Stimulated activated CD4-positive, alpha-beta T cell treated with anti-CD3 and anti-CD28 coated beads, Interleukin-4, amount 100 ng/mL, for 48 hours (primary cell): ENCODE measurements at places on chromosomes 4 and X.

DNA sequence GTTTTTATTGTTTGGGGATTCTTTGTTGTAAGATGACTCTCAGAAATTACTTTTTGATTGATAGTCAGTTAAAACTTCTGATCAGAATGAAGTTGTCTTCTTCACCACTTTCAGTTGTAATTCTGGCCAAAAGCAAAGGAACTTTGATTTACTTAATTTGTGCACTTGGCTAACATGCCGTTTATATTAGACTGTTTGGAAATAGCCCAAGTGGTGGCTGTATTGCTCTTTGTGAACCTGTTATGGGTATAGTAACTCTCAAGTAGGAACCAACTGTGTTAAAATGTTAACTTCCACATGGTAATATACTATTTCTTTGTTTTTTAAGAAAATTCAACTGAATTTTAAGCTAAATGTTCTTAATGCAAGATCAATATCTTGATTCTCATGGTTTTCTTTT is 581.9 kb downstream of the GRID2 start:
- DNase-seq, result no peak

DNA sequence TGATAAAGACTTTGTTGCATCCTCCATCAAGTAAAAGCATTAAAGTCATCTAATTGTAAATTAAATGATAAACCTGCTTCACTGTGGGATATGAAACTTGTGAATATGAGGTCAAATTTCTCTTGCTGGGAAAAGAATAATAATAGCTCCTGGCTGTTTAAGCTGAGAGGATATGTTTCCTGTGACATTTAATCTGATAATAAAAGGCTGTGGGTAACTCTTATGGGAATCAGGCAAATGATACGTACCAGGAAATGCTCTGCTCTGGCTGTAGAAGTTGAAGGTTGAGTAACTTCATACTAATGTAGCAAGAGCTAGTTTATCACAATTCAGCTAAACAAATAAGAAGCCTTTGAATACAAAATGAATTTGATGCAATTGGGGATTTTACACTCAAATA is 574.6 kb downstream of the RAPGEF2 start:
- no peak for DNase-seq

DNA sequence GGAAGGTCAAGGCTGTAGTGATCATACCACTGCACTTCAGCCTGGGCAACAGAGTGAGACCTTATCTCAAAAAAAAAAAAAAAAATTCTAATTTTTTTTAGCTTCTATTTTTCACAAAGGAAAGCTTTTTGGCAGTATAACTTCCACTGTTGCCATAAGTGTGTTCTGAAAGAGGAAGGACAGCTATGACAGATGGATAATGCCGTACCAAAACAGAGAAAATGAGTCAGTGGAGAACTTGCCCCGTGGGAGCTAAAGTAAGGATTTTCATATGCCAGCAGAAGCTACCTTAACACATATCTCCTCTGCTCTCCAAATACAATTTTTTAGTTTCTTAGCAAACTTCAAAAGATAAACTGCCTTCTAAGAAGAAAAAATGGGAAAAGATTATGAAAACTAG is 43.7 kb downstream of the RPS3A start:
- DNase-seq, result no peak

- DNase-seq, result no peak
Measured at GRCh38 chrX:6985537-6985936, 162.0 kb upstream of the STS start.

DNA sequence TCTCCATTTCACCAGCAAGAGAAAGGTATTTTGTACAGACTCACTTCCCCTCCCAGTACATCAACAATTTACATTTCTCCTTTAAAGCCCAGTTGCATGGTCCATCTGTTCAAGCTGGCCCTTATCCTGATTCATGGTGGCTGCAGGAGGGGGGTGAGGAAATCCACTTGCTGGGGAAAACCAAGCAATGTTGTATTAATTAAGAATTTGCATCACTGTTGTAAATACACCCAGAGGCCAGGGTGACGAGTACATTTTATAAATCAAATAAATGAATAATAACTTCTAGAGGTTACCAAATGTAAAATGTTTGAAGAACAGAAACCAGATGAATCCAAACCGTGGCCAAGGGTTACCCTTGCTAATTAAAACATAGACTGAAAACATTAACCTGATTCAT is 395.9 kb upstream of the INTU start:
- no peak for DNase-seq

DNA sequence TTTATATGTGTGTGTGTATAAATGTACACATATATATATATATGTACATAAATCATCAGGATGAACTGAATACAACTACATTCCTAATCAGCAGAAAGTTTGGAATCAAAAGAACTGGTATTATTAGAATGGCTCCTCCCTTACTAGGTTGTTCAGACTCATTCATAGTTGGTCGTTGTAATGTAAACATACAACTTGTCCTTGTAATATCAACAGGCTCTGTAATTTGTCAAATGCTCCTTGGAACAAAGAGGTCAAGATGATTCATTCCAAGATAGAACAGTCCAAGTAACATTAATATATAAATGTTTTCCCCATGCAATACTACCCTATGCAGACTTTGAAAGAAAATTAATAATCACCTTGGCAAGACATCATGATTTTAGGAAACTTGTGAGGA is 351.4 kb upstream of the SMIM31 start:
- no peak for DNase-seq

GRCh38 chrX:40931921-40932320 is 153.3 kb upstream of the USP9X start:
- DNase-seq, result no peak

DNA sequence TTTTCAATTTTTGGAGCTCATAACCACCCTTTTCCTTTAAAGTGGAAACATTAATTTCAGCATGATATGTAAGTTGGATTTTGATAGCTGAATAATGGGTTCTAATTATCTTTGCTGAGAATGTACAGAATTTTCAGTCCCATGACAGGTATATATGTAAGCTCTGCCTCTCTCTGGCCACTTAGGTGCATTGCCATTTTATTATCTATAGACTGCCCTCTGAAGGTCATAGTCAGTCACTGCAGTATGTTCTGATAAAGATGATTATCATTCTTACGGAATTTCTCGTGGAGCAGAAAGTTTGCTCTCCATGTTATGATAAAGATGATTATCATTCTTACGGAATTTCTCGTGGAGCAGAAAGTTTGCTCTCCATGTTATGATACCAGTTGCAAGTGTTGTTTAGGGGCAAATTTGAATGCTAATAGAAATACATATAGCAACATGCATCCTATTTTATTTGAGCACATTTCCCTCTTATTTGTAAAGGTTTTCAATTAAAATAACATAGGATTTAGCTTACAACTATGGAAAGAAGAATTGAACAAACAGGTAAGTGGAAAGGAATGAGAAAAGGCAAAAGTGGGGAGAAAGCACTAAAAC is 10.4 kb downstream of the AFP start:
- no peak for DNase-seq

GRCh38 chr4:46387956-46388355 is 2.0 kb downstream of the GABRA2 start:
- DNase-seq, result no peak

- no peak for DNase-seq
Measured at GRCh38 chr4:186602978-186603377, 47.6 kb upstream of the MTNR1A start.

GRCh38 chrX:53421772-53422085 is 725 bp downstream of the SMC1A start:
- DNase-seq, result no peak

- no peak for DNase-seq
Measured at GRCh38 chr4:52572936-52573485, 86.1 kb downstream of the USP46 start.

GRCh38 chr4:171857302-171858012 is 44.3 kb downstream of the GALNTL6 start:
- no peak for DNase-seq

- DNase-seq, result no peak
Measured at GRCh38 chr4:42995343-42995944, 102.9 kb downstream of the GRXCR1 start.

- no peak for DNase-seq
Measured at GRCh38 chr4:177064729-177065394, 244.8 kb upstream of the NEIL3 start.

DNA sequence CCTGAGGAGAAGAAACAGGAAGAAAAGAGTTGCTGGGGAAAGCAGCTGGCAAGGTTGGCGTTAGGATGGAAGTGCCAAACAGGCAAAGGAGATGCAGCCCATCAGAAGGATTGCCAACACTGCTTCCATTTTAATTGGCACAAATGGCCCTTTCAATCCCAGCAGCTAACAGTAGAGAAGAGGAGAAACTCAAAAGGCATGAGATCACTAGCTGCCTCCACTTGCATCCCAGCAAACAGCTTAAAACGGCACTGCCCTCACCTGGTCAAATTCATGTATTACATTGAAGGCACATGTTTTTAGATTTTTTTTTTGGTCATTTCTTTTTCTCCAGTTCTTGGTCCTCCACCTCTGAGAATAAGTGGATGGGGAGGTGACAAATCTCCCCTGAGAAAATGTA is 14.9 kb upstream of the LOC101059915 start:
- no peak for DNase-seq

GRCh38 chr4:38141808-38142500 is 181.8 kb downstream of the PTTG2 start:
- no peak for DNase-seq
